A549 treated with DMSO at 1 μM for 4 hours (cell line): ENCODE measurements at places on chromosomes 1 and 21. TPM values are rescaled to one million over a fixed set of nuclear protein-coding genes. Genes with fewer than 3 reads are reported as not detected.

The NUP210L gene
- total RNA-seq = not detected in 5 replicates

The ANKRD65 gene
- total RNA-seq = 0.07 to 0.09 TPM in 2 of 5 replicates, not detected in the others

The EDN2 gene
- 2.8 to 4.8 TPM (median 3.7 TPM) in 5 replicates for total RNA-seq

The RHCE gene
- total RNA-seq = 0.09 to 0.19 TPM (median 0.13 TPM) in 3 of 5 replicates, not detected in the others

The IL6R gene
- total RNA-seq = 10.6 to 15.0 TPM (median 12.2 TPM) in 5 replicates

The SERINC2 gene
- 19.5 to 30.6 TPM (median 23.9 TPM) in 5 replicates for total RNA-seq

The MYOG gene
- not detected in 5 replicates for total RNA-seq

The AUNIP gene
- total RNA-seq = 6.0 to 8.5 TPM (median 6.3 TPM) in 5 replicates
